ENCODE measurements at places on chromosomes 6 and 20.
A peak's percentile ranks its signal among the peaks of the same experiment; 100 is the strongest.

DNA sequence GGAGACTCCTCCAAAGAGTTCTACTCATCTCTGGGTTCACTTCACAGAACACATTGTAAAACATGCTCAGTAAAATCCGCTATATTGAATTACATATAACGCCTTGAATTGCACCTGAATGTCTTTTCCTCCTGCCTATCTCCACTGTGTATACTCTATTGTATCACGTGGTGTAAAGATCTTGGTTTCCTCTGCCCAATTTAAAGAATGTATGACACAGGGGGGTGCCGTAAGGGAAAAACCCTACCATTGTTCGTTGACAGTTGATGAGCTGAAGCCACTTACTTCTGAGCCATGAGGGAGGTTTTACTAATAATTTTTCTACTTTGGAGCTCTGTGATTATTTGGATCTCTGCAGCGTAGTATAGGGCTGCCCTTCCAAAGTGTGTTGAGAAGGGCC lies 6.0 kb downstream of the ASF1A start:
- DNase-seq = no peak

DNA sequence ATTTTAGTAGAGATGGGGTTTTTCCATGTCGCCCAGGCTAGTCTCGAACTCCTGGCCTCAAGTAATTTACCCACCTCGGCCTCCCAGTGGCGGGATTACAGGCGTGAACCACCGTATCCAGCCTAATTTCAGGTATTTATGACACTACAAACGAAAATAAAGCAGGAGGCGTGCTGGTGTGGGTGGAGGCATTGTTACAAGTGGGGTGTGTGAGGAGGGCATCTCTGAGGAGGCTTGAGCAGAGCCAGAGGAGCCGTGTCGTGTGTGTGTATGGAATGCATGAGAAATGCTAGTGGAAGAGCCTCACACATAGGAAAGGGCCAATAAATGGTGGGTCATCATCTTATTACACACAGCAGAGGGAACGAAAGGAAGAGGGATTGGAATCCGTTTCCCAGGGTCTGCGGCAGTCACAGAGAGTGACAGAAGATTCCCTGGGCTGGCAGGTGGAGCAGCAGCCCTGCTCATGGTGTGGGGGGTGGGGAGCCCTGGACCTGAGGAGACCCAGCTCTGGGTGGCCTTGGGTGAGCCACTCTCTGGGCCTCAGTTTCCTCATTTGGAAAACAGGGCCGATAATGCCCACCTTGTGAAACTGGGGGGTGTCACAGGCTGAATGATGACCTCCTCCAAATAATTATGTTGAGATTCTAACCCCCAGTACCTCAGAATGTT lies 17.2 kb upstream of the PEDS1 start:
- DNase-seq = no peak

- no peak for DNase-seq
Observed at GRCh38 chr6:153170511-153170910, 39.4 kb upstream of the RGS17 start.

DNA sequence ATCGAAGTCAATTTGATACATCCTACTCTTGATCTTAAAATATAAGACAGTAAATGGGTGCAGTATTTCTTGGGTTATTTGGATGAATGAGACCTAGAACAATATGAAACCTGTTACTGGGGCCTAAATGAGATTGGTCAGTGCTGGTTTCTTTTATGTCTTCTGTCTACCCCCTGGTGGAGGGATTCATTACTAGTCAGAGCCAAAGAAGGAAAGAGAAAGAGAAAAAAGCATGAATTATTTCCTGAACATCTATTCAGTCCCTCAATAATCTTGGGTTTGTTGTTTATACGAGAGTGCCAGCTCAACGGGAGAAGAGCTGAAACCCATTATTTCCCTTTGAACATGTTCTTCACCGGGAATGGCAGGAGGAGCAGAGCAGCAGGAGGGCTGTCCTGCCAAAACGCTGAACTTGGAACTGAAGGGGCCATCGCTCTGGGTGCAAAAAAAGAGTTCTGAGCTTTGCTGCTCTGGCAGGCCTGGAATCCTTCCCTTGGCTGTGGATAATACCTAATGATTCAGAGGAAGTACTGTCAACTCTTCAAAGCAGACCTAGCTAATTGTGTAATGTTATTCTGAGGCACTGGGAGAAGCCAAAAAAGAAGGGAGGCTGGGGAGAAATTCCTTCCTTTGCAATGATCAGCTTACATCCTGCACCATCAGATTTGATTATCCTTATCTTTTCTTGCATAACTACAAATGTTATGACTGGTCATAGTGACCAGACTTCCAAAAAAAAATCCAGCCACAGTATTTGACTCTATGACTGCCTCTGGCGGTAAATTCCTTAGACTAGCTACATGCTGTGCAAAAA lies 72.0 kb downstream of the BLOC1S5 start:
- no peak for DNase-seq

- no peak for DNase-seq
Observed at GRCh38 chr20:34859367-34859766, 13.3 kb downstream of the GGT7 start.

DNA sequence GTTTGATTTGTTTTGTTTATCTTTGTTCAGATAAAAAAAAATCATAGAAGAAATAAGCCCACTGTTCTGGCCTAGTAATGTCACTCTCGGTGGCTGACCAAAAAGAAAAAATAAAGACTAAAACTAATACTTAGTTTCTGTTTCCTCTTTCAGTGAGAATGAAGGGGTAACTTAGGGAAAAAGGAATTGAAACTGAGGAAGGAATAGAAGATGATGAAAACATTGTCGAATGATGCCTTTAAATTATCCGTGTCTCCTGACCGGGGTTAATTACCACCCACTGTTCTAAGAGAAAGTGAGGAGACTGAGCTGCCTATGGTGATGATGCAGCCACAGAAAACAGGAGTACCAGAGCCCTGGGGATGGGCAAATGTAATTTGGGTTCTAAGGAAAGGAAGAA lies 73.1 kb downstream of the PTCHD4 start:
- no peak for DNase-seq

DNA sequence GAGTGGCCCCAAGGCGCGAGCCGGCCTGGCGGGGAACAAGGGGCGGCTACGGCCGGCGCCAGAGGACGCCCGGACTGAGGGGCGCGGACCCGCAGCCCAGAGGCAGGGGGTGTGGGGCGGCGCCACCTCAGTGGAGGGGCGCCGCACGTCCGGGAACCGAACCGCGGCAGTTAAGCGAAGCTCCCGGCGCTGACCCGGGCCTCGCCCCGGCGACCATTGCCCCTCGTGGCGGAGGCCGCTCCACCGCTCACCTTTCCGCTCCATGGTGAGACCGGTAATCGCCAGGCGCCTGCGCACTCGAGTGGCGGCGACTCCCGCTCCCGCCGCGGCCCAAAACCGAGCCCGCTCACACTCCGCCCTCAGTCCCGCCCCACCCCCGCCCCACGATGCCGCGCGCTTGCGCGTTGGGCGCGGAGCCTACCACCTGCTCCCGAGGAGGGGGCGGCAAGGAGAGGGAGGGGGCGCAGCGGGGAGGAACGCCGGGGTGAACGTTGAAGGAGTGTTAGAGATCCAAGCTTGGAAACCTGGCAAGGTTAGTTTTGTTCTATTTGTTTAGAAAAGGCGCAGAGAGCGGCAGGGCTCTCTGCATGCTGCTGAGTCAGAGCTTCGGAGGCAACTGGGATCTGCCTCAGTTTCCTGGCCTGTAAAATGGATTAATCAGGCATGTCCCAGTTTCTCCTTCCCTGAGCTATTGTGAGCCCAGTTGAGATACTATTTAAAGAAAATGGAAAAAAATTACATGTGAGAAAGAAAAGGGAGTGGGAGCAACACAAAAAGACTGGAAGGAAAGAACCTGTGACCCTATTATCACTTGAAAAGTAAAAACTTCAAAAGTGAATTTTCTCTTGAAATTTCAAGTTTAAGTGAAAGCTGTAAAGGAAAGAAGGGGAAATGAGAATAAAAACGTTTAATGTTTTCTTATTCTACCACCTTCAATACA lies at the start of gene SRPK1:
Gene SRPK1 (minus strand): TSS at position 306 of the 940 bp plus-strand sequence. CDS start 42 bp downstream, at position 264.
- peak; percentile 91 for DNase-seq

Data from NCI-H1105 (cell line).